M059J (cell line): ENCODE measurements at places on chromosomes 13 and 19.

GRCh38 chr19:35397064-35397463 lies 26.2 kb downstream of the GPR42 start:
- DNase-seq, result no peak

DNA sequence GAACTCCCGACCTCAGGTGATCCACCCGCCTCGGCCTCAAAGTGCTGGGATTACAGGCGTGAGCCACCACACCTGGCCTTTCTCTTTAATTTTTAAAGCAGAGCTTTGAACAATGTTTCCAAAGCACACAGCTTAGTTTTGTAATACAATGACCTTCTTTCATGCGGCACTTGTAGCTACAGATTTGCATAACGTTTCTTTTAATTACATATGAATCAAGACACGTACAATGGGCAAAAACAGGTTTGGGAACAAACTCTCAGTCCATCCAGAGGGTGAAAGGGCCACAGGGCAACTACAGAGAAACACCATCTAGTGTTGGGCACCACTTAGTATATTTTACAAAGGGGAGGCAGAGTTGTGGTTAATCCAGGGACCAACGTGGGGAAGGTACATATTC lies 19.0 kb upstream of the S1PR4 start:
- DNase-seq, result no peak

GRCh38 chr19:39265321-39265916 lies 2.8 kb upstream of the IFNL2 start:
- no peak for DNase-seq

- DNase-seq, result no peak
These were observed 818.2 kb downstream of the UQCRFS1 start for GRCh38 chr19:28394725-28395124.

DNA sequence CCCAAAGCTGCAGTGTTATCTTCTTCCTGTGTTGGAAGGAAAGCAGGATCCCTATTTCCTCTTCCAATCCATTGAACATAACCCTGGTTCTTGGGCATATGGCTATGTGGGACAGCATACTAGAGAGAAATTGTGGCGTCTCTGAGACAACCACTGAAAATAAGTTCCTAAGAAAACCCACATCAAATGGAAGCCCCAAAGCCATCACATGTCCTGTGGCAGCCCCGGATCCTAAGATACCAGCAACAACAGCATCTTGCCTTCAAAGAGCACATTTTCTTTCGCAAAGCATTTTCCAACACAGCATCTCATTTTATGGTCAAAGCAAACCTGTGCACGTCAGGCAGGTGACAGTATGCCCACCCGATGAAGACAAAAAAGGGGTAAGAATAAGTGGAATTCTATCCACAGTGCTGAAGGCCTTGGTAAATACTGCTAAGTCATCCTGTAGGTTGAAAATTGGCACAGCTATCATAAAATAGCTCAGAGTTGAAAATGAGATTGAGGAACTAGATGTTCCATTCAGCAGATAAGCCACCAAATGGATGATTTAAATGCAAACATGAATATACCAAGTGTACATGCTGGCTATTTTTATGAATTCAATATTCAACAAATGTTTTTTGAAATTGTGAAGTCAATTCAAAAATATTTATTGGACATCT lies 232.2 kb downstream of the DLEU7 start:
- DNase-seq, result no peak

GRCh38 chr19:38710416-38710702 lies 33.9 kb downstream of the CAPN12 start:
- DNase-seq, result peak; percentile 35

- peak; percentile 16 for DNase-seq
These were observed 7.0 kb upstream of the MYDGF start for GRCh38 chr19:4676955-4677731.

GRCh38 chr19:13099073-13099999 lies 3.3 kb downstream of the LYL1 start:
- no peak for DNase-seq
